ENCODE measurements at places on chromosomes 6 and 20.

DNA sequence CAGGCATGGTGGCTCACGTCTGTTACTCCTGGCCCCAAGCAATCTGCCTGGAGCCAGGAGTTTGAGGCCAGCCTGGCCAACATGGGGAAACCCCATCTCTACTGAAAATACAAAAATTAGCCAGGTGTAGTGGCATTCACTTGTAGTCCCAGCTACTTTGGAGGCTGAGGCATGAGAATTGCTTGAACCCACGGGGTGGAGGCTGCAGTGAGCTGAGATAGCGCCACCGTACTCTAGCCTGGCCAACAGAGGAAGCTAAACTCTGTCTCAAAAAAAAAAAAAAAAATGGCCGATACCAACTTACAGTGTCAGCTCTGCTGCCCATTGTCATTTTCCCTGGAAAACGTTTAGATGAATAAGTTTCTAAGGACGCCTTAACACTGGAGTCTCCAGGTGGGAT, 489.9 kb downstream of the TFAP2A start:
- no peak for DNase-seq

GRCh38 chr6:26170181-26170580, 83.0 kb downstream of the HFE start:
- DNase-seq, result no peak

- no peak for DNase-seq
These were observed 72.1 kb downstream of the CCDC170 start for GRCh38 chr6:151565940-151566339.

GRCh38 chr20:58042591-58042990, 185.9 kb downstream of the ANKRD60 start:
- DNase-seq, result no peak

DNA sequence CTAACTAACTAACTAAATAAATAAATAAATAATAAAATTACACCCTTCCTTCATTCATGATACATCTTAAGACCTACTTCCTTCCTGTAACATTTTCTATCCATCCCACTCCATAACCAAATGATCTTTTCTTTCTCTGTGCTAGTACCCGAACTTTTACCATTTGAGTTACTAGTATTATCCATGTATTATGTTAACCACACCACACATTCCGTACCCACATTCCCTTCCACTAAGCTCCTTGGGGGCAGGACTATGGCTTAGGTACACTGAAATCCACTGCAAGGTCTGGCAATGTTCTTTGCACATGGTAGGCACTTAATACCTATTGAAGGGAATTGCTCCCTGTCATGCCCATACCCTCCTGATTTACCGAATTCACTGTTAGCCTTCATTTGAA, 24.9 kb downstream of the REPS1 start:
- DNase-seq, result no peak

DNA sequence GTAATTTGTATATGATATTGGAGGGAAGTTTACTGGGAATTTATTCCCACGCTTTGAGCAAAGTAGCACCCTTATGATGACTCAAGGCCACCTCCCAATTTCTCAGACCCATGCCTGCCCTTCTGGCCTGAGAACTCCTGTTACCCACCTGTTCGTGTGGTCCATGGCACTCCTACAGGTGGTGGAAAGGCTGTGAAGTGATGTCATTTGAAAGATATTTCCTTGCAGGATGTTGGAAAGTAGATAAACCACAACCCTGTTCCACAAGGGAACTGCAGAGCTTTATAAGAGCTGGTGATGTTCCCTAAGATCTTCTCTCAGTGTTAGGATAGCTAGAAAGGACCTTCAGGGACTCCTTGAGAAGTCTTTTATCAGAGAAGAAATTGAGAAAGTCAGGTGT, 70.5 kb downstream of the ADGRG6 start:
- no peak for DNase-seq

- no peak for DNase-seq
These were observed 671.8 kb downstream of the QKI start for GRCh38 chr6:164086076-164086887.

GRCh38 chr6:163416557-163417253, 2.2 kb downstream of the QKI start:
- peak; percentile 45 for DNase-seq

GRCh38 chr6:95228636-95229035, 348.7 kb upstream of the MANEA start:
- DNase-seq, result no peak

GRCh38 chr6:40815731-40816130, 223.3 kb downstream of the UNC5CL start:
- no peak for DNase-seq

DNA sequence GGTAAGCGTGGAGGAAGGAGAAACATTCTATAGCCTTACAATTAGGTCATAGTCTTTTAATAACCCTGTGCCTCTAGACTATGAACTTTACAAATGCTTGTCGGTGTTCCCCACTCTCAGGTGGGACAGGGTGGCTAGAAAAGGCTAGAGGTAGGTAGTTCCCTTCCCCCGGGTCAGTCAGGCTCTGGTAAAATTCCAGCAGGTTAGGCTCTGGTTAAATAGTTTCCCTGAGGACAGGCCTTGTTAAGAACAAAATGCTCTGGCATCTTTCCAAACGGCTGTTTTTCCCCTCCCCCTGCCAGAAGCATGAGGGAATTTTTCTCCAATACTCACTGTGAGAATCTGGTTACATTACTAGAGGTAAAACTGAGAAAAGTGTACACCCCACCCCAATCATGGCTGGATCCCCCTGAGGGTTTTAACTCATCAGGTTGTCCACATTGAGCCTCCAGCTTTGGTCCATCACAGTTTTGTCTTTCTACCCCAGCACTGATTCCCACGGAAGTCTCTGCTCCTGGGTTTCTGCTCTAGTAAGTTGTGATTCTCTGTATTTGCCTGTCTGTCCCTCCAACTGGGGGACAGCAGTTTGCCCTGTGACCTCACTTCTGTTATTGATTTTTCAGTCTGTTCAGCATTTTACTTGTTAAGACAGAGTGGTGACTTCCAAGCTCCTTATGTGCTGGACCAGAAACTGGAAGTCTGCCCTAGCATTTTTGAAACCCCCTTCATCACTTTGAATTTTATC, 84.7 kb upstream of the ADGRF1 start:
- DNase-seq, result no peak

GRCh38 chr6:80465513-80465912, 359.0 kb downstream of the BCKDHB start:
- no peak for DNase-seq
